ENCODE measurements at places on chromosomes 13 and 19.
A peak's percentile ranks its signal among the peaks of the same experiment; 100 is the strongest.

DNA sequence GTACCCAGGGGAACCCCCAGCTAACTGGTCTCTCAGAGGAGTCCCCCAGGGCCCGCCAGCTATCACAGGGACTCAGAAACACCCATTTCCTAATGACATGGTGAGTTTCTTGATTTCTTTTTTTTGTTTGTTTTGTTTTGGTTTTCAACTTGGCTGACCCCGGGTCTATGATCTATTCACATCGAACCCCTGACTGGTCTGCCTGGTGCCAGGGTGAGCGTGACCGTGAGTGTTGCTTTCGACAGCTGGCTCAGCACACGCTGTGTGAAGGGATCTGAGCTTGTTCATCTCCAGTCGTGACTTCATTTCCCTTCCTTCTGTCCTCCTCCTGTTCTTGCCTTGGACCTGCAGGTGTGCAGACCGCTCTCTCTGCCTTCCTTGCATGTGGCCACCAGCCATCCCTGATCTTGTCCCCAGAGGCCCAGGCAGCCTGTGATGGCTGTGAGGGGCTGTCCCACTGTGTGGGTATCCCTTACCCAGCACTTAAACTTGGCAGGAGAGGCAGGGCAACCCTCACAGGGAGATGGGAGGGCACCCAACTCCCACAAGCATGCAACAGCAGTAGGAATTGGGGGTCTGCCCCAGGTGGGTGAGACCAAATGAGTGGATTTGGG lies 26.2 kb downstream of the TMEM161A start:
- DNase-seq, result no peak
- H3K27ac ChIP-seq, result no peak overlapping the region
- no peaks in the 10 kb centered on the region for H3K27me3 ChIP-seq
- no peak overlapping the region for H3K4me3 ChIP-seq
- no peaks in the 10 kb centered on the region for H3K36me3 ChIP-seq

- H3K4me3 ChIP-seq, result no peak overlapping the region
- H3K4me1 ChIP-seq, result peaks cover 22% of the 10 kb centered on the region
- no peak for DNase-seq
- no peak overlapping the region for H3K27ac ChIP-seq
Observed at GRCh38 chr19:37987356-37988332, 80.6 kb downstream of the SIPA1L3 start.

- H3K4me3 ChIP-seq, result peak overlapping the region; percentile 59
- no peaks in the 10 kb centered on the region for H3K36me3 ChIP-seq
- H3K27me3 ChIP-seq, result peaks cover 43% of the 10 kb centered on the region
Observed at GRCh38 chr19:10514211-10515145, 2.8 kb downstream of the S1PR5 start.

DNA sequence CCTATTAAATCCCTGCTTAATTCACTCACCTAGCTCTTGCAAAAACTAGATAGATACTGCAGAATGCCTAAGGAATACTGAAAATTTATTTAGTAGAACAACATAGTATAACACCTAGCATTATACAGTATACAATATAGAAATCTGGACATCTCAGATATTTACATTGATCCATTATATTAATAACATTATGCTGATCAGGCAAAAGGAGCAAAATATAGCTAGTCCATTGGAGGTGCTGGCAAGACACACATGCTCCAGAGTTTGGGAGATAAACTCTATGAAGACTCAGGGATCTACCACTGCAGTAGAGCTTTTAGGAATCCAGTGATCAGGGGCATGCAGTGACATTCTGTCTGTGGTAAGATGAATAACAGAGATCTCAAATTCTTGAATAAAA lies 357.6 kb downstream of the TBC1D4 start:
- DNase-seq, result no peak
- H3K27me3 ChIP-seq, result no peaks in the 10 kb centered on the region
- no peaks in the 10 kb centered on the region for H3K4me1 ChIP-seq
- no peak overlapping the region for H3K27ac ChIP-seq
- no peaks in the 10 kb centered on the region for H3K36me3 ChIP-seq
- H3K4me3 ChIP-seq, result no peak overlapping the region

GRCh38 chr13:63190219-63190618 lies 1774.6 kb upstream of the PCDH20 start:
- H3K27me3 ChIP-seq, result no peaks in the 10 kb centered on the region
- no peaks in the 10 kb centered on the region for H3K36me3 ChIP-seq

- H3K4me3 ChIP-seq, result no peak overlapping the region
- no peaks in the 10 kb centered on the region for H3K4me1 ChIP-seq
- no peaks in the 10 kb centered on the region for H3K36me3 ChIP-seq
Observed at GRCh38 chr13:103898481-103898880, 832.3 kb upstream of the SLC10A2 start.

- H3K27me3 ChIP-seq, result no peaks in the 10 kb centered on the region
- no peaks in the 10 kb centered on the region for H3K36me3 ChIP-seq
- H3K4me1 ChIP-seq, result peaks cover 2% of the 10 kb centered on the region
- no peak overlapping the region for H3K4me3 ChIP-seq
- no peak overlapping the region for H3K27ac ChIP-seq
Observed at GRCh38 chr13:103102482-103102881, 36.3 kb upstream of the SLC10A2 start.

GRCh38 chr13:67075239-67075638 lies 154.9 kb downstream of the PCDH9 start:
- H3K27me3 ChIP-seq, result no peaks in the 10 kb centered on the region
- no peak overlapping the region for H3K27ac ChIP-seq
- H3K4me1 ChIP-seq, result no peaks in the 10 kb centered on the region
- no peaks in the 10 kb centered on the region for H3K36me3 ChIP-seq

- H3K4me1 ChIP-seq, result no peaks in the 10 kb centered on the region
- H3K36me3 ChIP-seq, result no peaks in the 10 kb centered on the region
- H3K27ac ChIP-seq, result no peak overlapping the region
Observed at GRCh38 chr19:51450730-51451307, 7.4 kb downstream of the SIGLEC8 start.

GRCh38 chr19:15540435-15540834 lies 32.1 kb downstream of the CYP4F22 start:
- no peaks in the 10 kb centered on the region for H3K4me1 ChIP-seq
- H3K36me3 ChIP-seq, result 0 out of 2 replicates have a peak, but pooled peaks cover 2% of the 10 kb centered on the region
- no peak for DNase-seq
- H3K4me3 ChIP-seq, result no peak overlapping the region
- H3K27ac ChIP-seq, result no peak overlapping the region

DNA sequence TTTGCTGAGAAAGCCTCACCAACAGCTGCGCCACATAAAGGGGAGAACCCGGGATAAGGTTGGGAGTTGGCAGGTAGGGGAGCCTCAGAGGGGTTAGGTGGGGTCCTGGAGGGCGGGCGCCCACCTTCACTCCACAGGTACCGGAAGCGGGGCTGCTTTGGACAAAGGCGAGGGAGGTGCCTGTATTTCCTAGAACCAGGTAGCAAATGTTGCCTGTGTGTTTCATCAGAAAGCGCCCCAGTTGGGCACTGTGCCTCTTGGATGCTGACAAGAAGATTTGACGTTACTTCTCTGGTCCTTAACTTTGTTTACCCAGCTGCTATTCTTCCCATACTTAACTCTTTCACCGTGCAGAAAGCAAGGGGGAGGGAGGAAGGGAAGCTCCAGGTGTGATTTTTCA lies 278.9 kb downstream of the ZNF536 start:
- no peak overlapping the region for H3K27ac ChIP-seq
- H3K4me1 ChIP-seq, result no peaks in the 10 kb centered on the region
- no peaks in the 10 kb centered on the region for H3K36me3 ChIP-seq
- no peaks in the 10 kb centered on the region for H3K27me3 ChIP-seq

- H3K4me1 ChIP-seq, result no peaks in the 10 kb centered on the region
- DNase-seq, result no peak
- no peak overlapping the region for H3K4me3 ChIP-seq
- H3K27me3 ChIP-seq, result no peaks in the 10 kb centered on the region
Observed at GRCh38 chr13:34863360-34864135, 78.5 kb upstream of the NBEA start.

DNA sequence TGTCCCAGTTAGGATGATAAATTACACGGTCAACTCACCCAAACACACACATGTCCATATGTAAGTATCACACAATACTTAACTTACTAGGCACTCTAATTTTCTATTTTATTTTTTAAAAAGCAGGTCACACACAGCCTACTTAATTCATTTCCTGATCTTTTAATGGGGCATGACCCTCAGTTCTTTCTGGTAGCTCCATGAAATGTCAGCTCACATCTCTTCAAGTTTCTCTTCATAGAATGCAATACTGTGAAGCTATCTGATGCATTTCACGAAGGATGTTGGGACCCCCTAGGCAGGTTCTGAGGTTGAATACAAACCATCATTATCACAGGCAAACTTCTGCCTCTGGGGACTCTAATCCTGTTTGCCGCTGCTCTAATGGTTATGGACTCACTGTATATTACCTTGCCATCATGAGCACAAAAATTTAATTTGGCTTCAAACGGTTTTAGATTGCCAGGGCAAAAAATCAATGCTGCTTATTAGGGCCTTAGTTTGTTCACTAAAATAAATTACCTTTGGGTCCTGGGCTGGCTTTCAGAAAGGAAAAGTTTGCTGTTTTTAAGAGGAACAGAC lies 16.1 kb upstream of the DHRS12 start:
- no peaks in the 10 kb centered on the region for H3K4me1 ChIP-seq
- no peaks in the 10 kb centered on the region for H3K27me3 ChIP-seq
- H3K36me3 ChIP-seq, result no peaks in the 10 kb centered on the region
- no peak overlapping the region for H3K4me3 ChIP-seq
- no peak overlapping the region for H3K27ac ChIP-seq

DNA sequence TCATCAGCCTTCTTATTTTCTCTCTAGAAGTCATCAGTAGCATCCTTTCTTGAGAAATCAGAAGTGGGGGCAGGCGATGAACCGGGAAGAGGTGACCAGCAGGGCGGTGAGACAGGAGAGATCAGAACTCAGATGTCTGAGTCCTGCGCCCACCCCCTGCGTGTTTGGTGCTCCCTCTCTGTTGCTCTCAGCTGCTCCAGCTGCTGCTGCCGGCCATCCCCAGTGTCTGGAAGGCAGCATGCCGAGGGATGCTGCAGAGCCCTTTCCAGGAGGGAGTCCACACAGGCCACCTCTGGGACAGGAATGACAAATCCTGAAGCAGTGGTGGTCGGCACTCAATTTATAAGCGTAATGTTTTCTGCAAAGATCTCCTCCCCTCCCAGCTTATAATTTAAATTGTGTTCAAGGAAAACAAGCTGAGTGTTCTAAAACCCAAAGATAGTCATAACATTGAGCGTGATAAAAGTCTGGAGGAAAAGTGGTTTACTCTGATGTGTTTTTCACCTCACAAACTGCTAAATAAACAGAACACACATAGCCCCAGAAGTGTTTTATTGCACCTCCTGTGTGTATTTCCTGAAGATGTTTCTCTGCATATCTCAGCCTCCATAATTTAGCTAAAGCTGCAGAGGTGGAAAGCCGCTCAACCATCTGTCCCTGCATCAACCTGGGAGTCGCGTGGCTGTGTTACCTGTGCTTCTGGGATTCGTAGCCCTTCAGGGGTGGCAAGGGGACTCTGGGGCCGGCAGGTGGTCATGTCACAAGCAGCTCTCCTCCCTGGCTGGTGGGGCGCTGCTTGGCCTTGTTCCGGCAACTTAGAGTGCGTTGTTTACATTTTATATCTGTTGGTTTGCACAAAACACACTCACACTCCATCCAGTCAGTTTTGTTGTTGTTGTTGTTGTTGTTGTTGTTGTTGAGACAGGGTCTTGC lies 191.2 kb downstream of the USP12 start:
- no peaks in the 10 kb centered on the region for H3K36me3 ChIP-seq
- H3K4me1 ChIP-seq, result no peaks in the 10 kb centered on the region
- no peaks in the 10 kb centered on the region for H3K27me3 ChIP-seq
- H3K4me3 ChIP-seq, result no peak overlapping the region
- DNase-seq, result no peak

- H3K36me3 ChIP-seq, result no peaks in the 10 kb centered on the region
- H3K27me3 ChIP-seq, result no peaks in the 10 kb centered on the region
- no peak overlapping the region for H3K4me3 ChIP-seq
- H3K27ac ChIP-seq, result no peak overlapping the region
- peaks cover 7% of the 10 kb centered on the region for H3K4me1 ChIP-seq
Observed at GRCh38 chr13:36530050-36530789, 97.9 kb downstream of the CCNA1 start.

GRCh38 chr13:23087880-23088279 lies 92.9 kb upstream of the SGCG start:
- no peaks in the 10 kb centered on the region for H3K27me3 ChIP-seq
- no peak for DNase-seq
- no peak overlapping the region for H3K27ac ChIP-seq
- H3K4me1 ChIP-seq, result no peaks in the 10 kb centered on the region

GRCh38 chr19:2270423-2271233 lies 11.3 kb downstream of the PEAK3 start:
- no peak for DNase-seq
- H3K4me1 ChIP-seq, result no peaks in the 10 kb centered on the region
- H3K36me3 ChIP-seq, result peaks cover 14% of the 10 kb centered on the region

- H3K36me3 ChIP-seq, result no peaks in the 10 kb centered on the region
- no peak for DNase-seq
Observed at GRCh38 chr13:102968572-102969228, 97.5 kb downstream of the SLC10A2 start.

DNA sequence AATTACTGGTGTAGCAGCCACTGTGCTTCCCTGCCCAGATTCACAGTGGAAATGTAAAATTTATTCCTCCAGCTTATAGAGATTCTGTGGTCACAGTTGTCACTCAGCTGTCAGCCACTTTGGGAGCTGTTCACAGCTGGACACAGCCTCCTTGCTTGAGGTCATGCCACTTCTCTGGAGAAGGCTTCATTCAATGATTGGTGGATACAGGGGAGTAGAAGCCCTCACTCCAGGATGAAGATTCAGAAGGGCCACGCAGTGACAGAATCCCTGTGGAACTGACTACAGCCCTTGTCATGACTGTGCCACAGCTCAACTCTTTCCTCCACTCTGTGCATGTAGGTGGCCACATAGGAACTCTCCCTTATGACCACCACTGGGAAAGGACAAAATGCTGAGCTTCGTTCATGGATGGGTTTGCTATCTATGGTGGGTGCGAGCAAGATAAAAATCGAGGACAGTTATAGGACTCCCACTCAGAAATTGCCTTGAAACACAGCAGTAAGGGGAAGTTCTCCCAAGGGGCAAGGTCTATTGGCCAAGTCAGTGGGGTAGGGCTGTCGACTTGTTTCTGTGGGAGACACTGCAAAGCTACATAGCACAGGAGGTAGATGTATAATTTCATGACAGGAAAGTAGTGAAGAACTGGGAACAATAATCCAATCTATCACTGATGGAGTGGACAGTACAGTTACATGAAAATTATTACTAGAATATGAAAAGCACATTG lies 98.7 kb downstream of the CCNA1 start:
- no peak overlapping the region for H3K27ac ChIP-seq
- H3K27me3 ChIP-seq, result no peaks in the 10 kb centered on the region
- H3K4me1 ChIP-seq, result peaks cover 11% of the 10 kb centered on the region
- H3K36me3 ChIP-seq, result no peaks in the 10 kb centered on the region

DNA sequence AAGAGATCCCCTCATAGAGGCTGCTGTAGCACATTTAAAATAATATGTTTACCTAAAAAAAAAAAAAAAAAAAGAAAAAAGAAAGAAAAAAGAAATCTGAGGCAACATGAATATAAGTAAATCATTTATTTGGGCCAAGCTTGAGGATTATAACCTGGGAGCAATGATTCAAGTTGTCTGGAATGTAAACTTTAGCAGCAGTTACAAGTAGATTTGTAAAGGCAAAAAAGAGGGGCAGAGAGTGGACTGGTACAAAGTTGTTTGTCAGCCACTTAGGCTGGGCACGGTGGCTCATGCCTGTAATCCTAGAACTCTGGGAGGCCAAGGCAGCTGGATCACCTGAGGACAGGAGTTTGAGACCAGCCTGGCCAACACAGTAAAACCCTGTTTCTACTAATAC lies 11.3 kb downstream of the ZNF43 start:
- no peak for DNase-seq
- no peaks in the 10 kb centered on the region for H3K27me3 ChIP-seq
- H3K4me3 ChIP-seq, result no peak overlapping the region
- no peak overlapping the region for H3K27ac ChIP-seq

- H3K4me1 ChIP-seq, result no peaks in the 10 kb centered on the region
- H3K27ac ChIP-seq, result no peak overlapping the region
- no peaks in the 10 kb centered on the region for H3K36me3 ChIP-seq
- no peaks in the 10 kb centered on the region for H3K27me3 ChIP-seq
- H3K4me3 ChIP-seq, result no peak overlapping the region
- no peak for DNase-seq
Observed at GRCh38 chr19:18507021-18507726, 14.7 kb downstream of the ELL start.
